NCI-H187 treated with DMSO at 0.1 percent for 48 hours (cell line): ENCODE measurements at places on chromosomes 7 and 10.

- DNase-seq: no peak
Measured at GRCh38 chr7:29194206-29194593, 375 bp upstream of the CHN2 start.

GRCh38 chr7:117485118-117485620 lies 5.3 kb downstream of the CFTR start:
- DNase-seq: no peak

GRCh38 chr10:76463111-76463510 lies 1031.7 kb downstream of the LRMDA start:
- no peak for DNase-seq

DNA sequence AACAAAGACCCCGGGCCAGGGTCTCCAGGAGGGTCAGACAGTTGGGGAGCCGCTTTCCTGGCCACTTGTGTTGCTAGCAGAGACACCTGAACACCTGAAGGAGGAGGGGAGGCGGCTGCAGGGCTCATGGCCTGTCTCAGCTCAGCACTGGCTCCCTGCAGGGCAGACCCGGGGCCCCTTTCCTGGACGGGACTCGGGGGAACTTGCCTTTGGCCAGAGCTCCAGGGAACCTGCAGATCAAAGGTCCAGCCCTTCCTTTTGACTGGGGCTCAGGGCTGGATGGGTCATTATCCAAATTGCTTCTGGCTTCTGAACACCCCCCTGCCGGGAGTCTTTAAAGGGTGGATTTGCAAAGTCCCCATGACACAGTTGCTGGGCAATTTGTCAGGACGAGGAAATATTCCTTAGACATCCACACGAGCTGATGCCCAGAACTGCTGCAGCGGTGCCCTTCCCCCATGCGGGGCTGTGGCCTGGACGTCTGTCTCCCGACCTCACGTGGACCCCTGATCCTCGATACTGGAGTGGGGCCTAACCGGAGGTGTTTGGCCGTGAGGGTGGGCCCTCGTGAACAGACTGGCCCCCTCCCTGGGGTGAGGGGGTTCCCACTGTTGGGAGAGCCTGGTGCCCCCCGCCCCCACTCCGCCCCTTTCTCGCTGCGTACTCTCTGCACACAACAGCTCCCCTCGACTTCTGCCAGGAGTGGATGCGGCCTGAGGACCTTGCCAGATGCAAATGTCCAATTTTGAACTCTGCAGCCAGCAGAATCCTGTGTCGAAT lies 194.3 kb downstream of the ELFN1 start:
- no peak for DNase-seq

DNA sequence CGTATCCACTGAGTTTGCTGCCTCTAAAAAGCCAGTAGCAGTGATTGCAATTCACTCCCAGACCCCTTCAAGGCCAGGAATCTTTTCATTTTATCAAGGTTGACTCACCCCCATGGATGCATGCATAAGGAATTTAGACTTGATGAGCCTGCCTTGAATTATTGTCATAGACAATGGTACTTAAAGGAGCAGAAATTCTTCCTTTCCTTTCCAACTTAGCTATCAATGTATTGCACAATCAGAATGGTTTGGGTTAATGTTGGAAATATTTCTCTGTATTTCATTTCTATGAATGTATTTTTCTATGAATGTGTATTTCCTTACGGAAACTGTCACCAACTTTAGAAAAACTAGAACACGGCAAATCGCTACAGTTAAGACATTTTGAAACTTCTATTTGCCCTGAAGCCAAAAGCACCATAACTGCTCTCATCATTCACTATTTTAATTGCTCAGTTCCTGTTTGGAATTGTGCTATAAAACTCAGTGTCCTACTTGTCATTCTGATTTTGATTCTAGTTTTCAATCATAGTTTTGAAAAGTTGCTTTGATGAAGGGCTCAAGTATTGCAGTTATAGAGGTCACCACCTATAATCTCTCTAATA lies 355.7 kb upstream of the AKR1E2 start:
- DNase-seq: no peak

DNA sequence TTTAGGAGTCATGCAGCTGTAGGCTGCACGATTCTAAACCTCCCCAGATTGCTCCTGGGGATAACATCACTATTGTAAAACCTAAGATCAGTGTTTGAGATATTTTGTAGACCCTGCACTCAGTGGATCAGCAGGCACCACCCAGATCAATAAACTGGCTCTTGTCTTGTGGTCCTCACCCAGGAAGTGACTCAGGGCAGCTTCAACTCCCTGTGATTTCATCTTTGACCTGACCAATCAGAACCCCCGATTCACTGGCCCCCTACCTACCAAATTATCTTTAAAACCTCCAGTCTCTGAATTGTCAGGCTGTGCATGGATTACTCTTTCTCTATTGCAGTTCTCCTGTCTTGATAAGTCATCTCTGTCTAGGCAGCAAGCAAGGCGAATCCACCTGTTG lies 25.7 kb downstream of the ARL5B start:
- no peak for DNase-seq

DNA sequence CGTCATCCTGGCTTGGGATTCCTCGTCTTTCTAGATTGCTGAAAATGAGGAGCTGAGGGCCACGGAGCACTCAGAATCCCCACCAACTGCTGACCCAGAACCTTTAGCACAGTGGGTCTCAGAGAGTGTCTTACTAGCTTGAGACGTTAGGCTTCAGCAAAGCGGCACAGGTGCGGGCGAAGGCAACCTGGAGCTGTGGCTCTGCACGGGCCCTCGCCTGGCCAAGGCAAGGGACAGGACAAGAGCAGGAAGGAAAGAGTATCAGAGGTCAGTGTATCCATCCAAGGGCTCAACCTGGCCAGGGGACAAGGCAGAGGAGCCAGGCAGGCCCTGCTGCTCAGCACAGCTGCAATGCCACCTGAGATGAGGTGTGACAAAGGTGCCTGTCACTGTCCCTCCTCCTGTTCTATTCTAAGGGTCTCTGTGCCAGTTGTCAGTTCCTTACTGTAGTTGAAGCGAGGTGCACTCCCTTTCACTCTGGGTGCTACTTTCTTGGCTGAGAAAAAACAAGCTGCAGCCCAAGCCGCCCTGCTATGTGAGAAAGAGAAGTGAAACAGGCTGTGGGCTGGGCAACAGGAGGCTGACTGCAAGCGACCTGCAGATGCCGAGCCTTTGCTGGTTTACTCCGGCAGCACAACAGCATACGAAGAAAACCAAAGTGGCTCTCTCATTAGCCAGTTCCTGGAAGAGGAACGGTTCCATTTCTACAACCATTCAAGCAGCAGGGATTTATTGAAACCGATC lies 33.3 kb upstream of the KDM7A start:
- no peak for DNase-seq

DNA sequence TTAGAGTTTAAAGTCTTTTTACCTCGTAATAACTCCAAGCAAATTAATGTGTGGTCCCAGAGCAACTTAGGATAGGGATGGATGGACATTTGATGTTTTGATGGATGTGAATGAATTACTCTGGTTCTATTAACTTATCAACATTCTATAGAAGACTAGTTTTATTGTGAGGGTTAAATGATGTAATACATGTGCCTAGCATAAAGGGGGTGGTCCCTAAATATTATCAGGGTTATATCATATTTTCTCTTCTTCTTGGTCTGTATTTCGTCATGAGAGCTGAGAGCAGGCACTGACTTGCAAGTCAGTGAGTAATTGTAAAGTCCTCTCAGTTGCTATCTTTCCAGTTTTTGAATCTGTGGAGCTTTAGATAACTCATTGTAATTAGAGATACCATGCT lies 219.3 kb downstream of the GATA3 start:
- no peak for DNase-seq

GRCh38 chr10:96339956-96340904 lies 18.6 kb downstream of the OPALIN start:
- DNase-seq: no peak

DNA sequence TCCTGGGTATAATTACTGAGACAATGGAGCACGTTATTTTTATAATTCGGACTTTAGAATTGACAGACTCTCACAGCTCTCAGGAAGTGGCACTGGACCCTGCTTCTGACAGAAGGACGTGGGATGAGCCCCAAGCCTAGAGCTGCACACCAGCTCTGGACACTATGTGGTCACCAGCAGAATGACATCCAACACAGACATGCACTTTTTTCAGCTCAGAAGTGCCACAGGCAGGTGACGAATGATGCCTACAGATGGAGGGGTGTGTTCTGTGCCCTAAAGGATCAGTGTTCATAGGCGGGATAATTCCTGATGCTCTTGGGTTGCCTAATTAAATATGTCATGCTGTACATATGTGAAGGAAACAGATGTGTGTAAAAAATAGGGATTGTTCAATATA lies 87.9 kb downstream of the VIPR2 start:
- DNase-seq: no peak

GRCh38 chr7:53205006-53205405 lies 169.6 kb downstream of the POM121L12 start:
- no peak for DNase-seq

GRCh38 chr7:30263090-30263710 lies 21.2 kb upstream of the ZNRF2 start:
- DNase-seq: no peak

DNA sequence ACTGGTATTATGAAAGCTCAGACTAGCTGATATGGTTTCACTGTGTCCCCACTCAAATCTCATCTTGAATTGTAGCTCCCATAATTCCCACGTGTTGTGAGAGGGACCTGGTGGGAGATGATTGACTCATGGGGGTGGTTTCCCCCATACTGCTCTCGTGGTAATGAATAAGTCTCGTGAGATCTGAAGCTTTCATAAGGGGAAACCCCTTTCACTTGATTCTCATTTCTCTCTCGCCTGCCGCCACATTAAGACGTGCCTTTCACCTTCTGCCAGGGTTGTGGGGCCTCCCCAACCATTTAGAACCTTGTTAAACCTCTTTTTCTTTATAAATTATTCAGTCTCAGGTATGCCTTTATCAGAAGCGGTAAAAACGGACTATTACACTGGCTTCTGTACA lies 40.3 kb downstream of the COL13A1 start:
- no peak for DNase-seq

DNA sequence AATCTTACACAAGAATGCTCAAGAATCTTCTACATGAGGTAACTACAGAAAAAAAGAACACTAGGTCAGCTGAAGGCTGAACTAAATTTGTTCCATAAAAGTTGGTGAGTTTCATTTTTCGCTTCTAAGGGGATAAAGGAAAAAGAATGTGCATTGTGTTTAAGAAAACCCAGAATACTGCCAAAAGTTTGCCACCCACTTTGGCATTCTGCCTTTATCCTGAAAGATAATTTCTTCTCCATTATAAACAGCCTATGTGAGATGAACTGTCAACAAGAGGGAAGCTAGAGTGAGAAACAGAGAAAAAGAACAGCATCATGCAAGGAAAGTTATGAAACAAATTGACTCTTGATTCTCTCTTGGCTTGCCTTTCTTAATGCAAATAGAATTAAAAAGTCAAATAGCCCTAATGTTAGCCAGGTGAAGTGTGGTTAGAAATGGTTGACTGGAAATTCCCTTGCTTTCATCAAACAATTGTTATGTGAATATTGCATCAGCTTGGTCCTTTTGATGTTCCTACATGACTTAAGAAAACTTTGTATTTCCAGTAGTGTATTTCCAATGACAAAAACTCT lies 25.8 kb downstream of the STEAP1 start:
- no peak for DNase-seq

DNA sequence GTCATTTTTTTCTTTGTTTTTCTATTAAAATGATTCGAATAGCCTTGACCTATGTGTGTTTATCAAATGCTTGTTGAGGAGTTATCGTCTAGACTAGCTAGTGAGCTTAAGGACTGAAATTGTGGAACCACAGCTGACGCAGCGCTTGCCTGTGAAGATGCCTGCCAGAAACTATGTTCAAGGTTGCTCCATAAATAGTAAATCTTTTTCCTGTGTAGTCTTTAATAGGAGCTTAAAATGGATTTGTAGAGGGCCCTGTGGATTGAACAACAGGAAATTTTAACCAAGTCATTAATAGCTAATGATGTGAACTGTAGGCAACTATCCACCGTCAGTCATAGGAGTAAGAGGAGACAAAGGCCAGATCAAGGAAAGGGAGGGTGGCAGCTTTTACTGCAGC lies 145.1 kb downstream of the GNAI1 start:
- no peak for DNase-seq

GRCh38 chr10:91797048-91797690 lies 1.1 kb upstream of the TNKS2 start:
- no peak for DNase-seq

DNA sequence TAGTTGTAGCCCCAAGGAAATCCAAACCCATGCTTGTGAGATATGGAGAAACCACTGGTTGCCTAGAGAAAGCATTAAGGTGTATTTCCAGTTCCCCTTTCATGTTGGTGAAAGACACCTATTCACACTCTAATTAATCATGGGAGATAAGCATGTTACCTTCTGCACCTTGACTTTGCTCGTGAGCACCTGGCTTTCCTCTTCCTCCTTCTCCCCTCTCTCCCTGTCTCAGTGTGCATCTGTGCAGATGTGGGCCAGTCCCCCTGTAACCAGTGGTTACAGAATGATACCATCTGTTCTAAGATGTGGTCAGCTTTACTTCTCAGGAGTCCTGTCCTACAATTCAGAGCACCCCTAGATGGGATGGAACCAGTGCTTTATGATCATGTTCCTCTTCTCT lies 160.6 kb downstream of the LCOR start:
- no peak for DNase-seq
